Mucosa of descending colon (tissue), 3 donors: ENCODE measurements at places on chromosomes 1 and 21. TPM values are rescaled to one million over a fixed set of nuclear protein-coding genes. Genes with fewer than 3 reads are reported as not detected.

BMP8B gene
- total RNA-seq = 11.0 TPM

CELA3A gene
- total RNA-seq = 0.65 TPM

KCNA10 gene
- total RNA-seq = not detected

FCRL5 gene
- 1.7 TPM for total RNA-seq

TMCC2 gene
- 0.27 TPM for total RNA-seq

SPRR1A gene
- not detected for total RNA-seq

LCE2B gene
- total RNA-seq = not detected

DNA sequence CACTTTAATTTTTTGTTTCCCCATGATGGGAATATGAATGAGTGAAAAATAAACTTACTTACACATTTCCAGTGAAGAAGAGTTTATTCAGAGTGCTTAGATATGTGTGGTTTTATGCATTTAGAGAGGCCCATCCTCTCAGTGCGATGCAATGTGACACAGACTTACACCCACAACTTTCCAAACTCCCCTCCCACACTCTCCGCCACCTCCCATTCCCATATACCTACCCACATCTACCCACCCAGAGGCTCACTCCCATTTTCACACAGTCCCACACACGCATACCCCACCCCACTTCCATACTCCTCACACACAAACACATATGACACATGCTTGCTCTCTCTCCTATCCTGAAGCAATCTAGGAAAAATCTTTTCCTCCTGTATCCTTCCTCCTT lies 21.9 kb upstream of the KANK4 start:
- DNase-seq = no peak

DNA sequence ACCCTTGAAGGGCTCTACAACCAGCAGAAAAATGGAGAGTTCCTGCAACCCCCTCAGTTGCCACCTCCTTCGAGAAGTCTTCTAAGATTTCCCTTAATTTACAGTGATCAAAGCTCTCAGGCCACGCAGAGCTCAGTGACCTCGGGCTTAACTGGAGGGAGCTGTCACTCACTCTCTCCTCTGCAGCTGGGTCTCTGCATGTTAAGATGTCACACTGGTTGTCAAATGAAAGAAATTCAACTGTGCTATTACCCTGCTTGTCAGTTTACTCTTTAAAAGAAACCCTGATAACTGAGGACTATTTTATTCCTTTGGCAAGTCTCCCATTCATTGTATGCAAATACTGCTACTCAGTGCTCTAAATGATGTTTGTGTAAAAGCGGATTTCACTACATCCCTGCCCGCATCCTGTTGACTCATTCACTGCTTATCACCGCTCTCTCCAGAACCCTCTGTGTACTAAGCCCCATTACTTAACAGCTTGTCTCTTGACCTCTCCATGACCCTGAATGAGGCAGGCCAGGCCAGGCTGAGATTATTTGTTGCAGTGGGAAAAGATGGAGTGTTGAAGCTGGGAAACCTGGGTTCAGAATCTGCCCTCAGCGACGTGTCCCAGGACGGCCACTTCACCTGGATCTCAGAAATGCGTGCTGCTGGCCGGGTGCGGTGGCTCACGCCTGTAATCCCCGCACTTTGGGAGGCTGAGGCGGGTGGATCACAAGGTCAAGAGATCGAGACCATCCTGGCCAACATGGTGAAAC lies 13.7 kb downstream of the DHRS3 start:
- DNase-seq = no peak

DNA sequence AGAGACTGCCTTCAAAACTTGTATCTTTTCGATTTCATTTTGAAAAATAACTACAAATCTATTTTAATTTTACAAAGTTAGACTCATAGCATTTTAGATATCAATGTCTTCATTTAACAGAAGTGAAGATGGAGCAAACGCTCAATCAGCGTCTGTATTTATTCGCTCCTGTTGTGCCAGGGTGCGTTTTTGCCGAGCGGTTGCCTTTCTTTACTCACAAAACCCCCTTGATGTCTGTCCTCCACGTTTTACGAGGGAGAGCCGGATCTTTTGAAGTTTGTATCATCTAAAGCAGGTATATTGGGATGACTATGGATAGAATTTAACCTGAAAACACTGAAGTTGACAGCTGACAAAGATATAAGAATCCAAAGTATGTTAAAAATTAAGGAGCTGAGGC lies 44.6 kb downstream of the MRPL39 start:
- no peak for DNase-seq

DNA sequence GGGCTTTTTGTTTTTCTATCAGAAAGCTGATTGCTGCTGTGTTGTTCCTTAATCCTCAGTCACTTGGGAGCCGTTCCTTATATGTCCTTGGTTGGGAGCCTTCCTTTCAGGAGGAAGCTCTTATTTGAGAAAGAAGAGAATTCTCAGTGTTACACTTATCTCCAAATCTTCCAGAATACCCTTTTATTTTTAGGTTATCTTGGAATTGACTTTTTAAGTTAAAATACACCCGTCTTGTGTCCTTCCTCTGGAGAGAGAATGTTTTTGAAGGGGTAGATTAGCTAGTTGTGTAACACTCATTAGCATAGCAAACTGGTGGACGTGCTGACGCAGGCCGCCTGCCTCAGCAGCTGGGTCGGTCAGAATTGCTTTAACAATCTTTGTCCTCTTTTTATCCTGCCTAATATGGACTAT lies 42.1 kb downstream of the LRRC8B start:
- peak; percentile 18 for DNase-seq

DNA sequence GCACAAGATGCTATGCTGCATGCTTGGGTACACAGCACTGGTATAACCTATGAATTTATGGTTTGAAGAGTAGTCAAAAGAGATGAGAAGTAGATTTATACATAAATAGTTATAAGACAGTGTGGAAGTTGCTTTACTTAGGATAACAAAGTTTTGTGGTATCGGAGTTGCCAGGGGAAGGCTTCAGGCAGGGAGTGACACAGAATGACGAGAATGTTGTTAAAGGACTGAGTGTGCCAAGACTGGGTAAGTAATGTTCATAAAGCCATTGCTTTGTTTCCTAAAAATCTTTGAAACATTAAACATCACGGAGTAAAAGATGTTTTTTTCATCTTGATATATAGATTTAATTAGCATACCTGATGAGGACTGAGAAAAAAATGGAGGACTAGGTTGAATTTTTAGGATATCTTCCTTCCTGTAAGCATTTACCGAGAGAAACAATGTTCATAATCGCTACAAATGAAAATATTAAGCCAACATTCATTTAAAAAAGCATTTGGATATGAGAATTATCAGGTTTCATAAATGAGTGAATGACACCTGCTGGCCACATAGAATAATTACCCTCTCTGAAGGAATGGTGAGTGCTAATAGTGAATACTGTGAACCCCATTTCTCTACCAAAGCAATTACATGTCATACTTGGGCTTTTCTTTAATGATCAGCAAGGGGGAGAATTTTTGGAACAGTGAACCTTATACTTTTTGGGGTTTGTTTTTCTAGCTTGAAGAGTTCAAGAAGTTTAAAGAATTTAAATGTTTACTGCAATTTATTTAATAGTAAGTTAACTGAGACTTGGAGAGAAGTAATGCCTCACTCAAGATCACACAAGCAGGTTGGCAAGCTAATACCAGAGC lies 28.4 kb downstream of the EXTL2 start:
- DNase-seq = no peak

DNA sequence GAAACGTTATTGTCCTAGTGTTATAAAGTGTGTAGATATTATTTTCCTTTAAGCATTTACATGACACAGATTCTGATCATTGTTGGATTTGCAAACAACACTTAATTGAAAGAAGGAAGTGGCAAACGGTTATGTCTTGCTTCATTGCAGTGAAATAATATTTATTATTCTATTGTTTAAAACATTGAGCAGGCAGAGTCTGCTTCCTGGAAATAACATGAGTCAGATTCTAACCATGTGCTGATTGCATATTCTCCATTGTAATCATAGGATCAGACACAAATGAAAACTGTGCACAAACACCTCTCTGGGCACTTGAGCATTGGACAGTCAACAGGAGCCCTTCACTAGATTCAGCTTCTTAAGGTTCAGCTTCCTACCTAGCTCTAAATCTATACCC lies 46.8 kb upstream of the USP25 start:
- no peak for DNase-seq

DNA sequence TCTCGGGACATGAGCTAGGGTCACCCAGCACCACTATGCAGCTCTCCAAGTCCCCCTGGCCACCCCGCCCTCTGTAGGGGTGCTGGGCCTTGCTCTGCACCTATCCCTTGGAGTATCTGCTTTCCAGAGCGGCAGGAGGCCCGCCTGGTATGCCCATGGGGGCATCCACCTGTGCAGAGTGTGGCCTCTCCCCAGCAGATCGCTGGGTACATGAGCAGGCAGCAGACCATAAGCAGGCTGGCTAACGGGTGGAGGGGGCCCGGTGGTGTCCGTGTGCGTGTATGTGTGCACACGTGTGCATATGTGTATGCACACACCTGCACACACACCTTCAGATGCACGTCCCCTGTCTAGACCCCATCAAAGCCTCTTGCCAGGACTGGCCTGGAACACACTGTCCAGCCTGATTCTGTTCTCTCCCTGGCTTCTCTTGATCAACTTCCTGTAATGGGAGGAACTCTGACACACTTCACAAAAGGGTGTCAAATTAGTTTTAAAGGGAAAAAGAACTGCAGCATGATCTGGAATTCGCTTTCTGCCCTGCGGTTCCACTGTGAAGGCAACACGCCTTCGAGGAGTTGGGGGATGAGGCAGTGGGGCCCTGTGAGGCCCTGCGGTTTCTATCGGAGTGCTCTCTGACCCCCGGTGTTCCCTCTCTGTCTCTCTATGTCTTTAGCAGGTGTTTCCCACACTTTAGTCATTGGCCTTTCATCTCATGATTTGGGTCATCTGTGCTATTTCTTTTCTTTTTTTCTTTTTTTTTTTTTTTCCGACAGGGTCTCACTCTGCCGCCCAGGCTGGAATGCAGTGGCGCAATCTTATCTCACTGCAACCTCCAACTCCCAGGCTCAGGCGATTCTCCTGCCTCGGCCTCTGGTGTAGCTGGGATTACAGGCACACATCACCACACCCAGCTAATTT lies 17.2 kb upstream of the NPHP4 start:
- peak; percentile 27 for DNase-seq

DNA sequence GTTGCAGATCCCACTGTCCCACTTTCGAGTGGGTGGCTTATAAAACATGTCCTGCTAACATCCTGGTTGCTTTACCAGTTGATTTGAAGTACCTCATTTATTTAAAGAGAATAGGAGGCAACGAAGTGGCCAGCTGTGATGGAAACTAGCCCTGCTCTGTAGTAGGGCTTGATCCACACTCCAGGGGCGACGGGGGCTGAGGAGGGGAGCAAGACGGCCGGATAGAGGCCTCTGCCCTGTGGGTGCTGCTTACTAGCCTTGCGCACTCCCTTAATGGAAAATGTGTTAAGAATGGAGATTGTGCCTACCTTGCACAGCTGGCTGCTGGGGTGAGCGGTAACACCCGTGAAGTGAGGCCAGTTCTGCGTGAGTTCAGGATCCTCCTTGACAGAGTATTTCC lies 41.1 kb upstream of the PWP2 start:
- DNase-seq = no peak
